ENCODE measurements at places on chromosomes 7 and 10. TPM values are rescaled to one million over a fixed set of nuclear protein-coding genes. Genes with fewer than 3 reads are reported as not detected.

The RELN gene
- 1.1 TPM for total RNA-seq

GRCh38 chr7:90736968-90737939 lies 141.1 kb downstream of the CDK14 start:
- no peak for DNase-seq

The AGR3 gene
- total RNA-seq: not detected

DNA sequence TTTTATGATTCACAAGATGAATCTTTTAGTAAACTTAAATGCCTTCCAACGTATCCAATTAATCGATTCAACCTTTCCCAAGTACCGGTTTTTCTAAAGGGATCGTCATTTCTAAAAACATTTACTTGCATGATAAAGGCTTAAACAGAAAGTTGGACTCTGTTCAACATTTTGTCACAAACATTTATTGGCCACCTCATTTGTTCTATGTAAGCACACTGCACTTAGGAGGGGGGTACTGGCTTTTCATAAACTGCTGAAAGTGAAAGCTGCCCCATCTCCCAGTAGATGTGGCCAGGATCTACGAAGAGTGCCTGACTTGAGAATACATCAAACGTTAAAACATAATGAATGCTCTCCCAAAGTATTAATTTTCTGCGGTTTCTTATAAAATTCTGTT lies 37.3 kb upstream of the LAMB4 start:
- no peak for DNase-seq

- peak; percentile 48 for DNase-seq
These were observed 269.6 kb downstream of the ELFN1 start for GRCh38 chr7:1939434-1940401.

DNA sequence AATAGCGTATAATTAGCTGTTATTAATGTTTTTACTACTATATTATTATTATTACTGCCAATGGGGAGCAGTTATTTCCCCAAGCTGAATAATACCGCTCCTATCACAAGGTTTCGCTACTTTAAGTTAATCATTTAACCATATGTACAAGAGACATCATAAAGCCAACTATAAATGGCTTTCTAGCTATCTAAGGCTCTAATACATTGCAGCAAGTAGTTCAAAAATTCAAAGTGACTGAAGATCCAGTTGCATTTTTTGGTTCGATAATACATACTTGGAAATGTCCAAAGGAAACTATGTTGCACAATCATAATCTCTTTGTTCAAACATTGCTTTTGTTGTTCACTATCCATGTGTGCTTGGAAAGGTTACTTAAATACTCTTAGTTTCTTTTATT lies 952.0 kb upstream of the MBL2 start:
- DNase-seq: no peak

- DNase-seq: no peak
These were observed 7.2 kb downstream of the RGS10 start for GRCh38 chr10:119535305-119535704.

GRCh38 chr10:88647061-88647615 lies 17.1 kb upstream of the LIPF start:
- DNase-seq: no peak

DNA sequence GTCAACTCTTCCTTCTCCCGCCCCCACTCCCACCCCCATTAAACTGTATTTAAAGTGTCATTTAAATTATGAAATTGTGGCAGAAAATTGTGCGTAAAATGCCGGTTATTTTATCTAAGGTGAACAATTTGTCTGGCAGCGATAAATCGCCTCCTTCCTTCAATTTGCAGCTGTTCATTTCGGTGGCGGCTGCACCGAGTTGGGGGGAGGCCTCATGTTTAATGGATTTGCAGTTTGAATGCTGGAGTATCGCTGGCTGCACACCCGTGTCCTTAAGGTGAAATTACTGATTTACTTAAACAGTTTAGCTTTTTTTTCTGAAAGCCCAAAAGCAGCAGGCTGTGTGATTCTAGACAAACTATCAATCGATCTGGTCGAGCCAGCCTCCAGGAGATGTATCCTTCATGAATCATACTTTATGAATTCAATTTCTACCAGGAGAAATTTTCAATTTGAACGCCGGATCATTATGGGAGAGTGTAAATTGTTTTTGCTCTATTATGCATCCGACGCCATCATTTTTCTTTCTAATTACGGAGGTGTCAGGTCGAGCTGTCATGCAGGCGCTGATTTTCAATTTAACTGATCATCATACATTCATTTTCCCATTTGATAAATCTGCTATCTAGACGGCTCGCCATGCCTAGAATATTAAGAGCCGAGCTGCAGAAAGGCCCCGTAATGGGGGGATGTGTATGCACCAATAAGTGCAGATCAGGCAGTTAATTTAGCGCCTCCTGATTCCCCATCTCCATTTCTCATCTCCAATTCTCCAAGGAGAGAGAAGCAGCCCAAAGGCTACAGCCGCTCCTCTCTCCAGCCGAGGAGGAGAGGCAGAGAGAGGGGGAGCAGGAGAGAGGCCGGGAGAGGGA lies 6.5 kb downstream of the UNCX start:
- no peak for DNase-seq

GRCh38 chr10:21894648-21895342 lies 108.7 kb downstream of the DNAJC1 start:
- DNase-seq: no peak

DNA sequence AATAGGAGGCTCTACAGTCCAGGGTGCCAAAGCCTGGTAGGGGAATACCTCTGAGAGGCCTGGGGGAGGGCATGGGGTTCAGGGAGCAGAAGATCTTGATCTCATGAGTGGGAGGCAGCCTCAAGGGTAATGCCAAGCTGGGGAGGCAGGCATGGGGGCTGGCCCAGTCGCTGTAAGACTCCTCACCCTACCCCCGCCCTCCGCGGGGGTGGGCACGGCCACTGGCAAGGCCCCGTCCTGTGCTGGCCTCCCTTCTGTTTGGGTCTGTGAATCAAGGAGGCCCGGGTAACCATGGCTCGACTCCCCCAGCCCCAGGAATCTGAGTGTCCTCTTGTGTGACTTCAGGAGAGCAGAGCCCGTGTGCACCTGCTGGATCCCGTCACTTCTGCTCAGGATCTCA lies 473.9 kb downstream of the PLXNA4 start:
- DNase-seq: no peak

The MYOZ1 gene
- 30.7 TPM for total RNA-seq

DNA sequence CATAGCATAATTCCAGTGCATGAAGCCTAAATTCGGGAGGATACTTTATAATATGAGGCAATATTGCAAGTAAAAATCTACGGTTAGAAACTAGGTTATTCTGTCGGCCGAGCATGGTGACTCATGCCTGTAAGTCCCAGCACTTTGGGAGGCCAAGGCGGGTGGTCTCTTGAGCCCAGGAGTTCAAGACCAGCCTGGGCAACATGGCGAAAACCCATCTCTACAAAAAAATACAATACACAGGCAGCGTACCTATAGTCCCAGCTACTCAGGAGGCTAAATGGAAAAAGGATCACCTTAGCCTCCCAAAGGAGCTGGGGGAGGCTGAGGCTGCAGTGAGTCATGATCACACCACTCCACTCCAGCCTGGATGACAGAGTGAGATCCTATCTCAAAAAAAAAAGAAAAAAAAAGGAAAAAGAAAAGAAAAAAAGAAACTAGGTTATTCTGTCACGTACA lies 14.2 kb downstream of the SKAP2 start:
- no peak for DNase-seq

DNA sequence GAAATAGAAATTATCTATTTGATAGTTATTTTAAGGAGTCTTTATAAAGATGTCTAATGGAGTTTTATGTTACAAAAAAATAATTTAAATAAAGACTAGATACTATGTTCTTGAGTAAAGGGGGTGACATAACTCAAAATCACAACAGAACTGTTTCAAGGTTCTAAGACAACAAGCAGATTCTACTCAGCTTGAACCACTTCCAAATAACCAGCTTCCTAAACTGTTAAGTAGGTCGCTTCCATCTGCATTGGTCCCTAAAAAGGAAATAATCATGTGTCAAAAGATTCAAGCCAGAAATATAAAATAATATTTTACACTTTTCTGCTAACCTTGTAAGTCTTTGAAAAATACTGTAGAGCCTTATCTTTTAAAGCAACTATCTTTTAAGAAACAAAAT lies 14.1 kb downstream of the SEM1 start:
- no peak for DNase-seq

GRCh38 chr7:5266191-5267028 lies 16.3 kb upstream of the SLC29A4 start:
- DNase-seq: no peak

The GRID2IP gene
- total RNA-seq: 0.20 TPM

GRCh38 chr10:58661336-58661735 lies 148.7 kb downstream of the BICC1 start:
- no peak for DNase-seq

The FAM13C gene
- 6.5 TPM for total RNA-seq

The PRKCQ gene
- total RNA-seq: 0.17 TPM

- DNase-seq: no peak
These were observed 1.3 kb upstream of the HIP1 start for GRCh38 chr7:75739796-75740672.

Data from right cardiac atrium (tissue), 5 donors.